HFFc6 (cell line): ENCODE measurements at places on chromosomes 2 and 18. TPM values are rescaled to one million over a fixed set of nuclear protein-coding genes. Genes with fewer than 3 reads are reported as not detected.

DNA sequence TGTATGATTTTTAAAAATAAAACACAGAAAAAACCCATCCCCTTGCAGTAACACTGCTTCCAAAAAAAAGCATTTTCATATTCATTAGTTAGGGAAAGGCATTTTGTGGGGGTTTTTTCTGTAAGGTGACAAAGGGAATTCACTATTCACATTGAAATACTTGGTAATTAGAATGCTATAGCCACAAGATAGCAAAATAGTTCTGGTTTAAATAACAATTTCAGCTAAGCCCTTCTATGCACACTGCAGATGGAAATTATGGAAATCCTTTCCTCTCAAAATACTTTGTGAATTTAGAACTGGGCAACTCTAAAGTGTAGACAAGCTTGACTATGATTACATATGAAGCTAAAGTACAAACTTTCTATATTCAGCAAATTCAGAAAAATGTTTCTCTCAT is 102.1 kb upstream of the CHRNA1 start:
- DNase-seq, result no peak

- DNase-seq, result no peak
Measured at GRCh38 chr18:57075716-57076400, 71.0 kb upstream of the BOD1L2 start.

DNA sequence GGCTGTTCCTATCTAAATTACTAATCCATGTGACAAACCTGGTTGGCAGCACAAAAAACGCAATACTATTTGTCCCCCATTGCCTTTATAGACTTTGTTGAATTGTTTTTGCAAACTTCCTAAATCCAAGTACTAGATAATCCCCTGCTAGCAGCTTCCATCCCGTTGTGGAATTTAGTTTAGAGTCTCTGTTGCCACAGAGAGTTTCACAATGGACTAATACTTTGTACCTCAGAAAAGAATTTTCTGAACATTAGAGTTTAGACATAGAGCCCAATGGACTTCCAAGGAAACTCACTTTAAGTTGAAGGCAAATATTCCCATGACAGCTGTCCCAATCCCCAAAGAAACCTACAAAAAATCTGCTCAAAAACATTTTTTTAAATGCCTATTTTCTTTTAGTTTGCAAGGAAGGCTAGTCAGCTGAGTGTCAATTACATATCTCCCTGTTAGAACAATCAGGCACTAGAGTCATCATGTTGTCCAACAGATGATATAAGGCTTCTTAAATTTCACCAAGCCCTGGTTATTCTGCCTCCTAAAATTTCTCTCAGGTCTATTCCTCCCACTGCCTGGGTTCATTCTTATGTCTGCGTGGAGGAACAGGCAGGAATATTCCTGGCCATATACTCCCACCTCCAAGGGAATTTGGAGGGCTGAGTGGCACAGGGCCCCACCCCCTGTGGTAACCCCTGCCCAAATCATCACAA is 27.2 kb downstream of the RNF152 start:
- DNase-seq, result peak; percentile 6

- no peak for DNase-seq
Measured at GRCh38 chr18:63090334-63090733, 229.2 kb downstream of the BCL2 start.

DNA sequence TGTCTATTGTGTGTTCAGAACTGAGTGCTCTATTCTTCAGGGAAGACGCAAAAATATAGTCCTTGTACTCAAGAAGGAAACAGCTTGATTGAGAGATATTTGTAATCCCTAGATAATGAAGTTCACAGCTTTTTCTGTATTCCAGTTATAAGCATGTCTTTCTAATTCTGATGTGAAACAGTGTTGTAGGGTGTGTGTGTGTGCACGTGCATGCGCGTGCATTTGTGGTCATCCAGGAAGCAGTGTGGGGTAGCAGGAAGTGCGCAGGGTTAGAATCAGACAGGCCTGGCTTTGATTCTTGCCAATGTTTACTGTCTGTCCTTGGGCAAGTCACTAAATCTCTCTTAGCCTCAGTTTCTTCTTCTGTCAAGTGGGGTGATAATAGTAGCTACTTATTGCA is 87.9 kb downstream of the NPAS2 start:
- no peak for DNase-seq

GRCh38 chr18:79458917-79459803 is 63.4 kb downstream of the NFATC1 start:
- DNase-seq, result no peak

GRCh38 chr2:200156166-200156835 is 150.2 kb upstream of the SPATS2L start:
- peak; percentile 72 for DNase-seq

DNA sequence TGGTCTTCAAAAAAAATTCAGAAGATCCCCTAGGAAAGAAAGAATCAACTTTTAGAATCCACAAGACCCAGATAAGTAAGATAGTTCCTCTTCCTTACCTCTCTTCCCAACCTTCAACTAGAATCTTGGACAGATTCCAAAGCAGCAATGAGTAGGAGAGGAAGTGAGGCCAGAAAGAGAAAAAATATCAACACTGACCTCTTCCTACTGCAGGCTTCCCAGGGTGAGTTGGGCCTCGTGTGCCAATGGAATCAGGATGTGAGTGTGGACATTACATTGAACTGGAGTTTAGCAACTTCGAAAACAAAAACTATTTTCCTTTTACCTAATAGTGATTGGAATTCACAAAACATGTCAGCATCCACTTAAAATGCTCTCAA is 102.5 kb upstream of the PIEZO2 start:
- no peak for DNase-seq

DNA sequence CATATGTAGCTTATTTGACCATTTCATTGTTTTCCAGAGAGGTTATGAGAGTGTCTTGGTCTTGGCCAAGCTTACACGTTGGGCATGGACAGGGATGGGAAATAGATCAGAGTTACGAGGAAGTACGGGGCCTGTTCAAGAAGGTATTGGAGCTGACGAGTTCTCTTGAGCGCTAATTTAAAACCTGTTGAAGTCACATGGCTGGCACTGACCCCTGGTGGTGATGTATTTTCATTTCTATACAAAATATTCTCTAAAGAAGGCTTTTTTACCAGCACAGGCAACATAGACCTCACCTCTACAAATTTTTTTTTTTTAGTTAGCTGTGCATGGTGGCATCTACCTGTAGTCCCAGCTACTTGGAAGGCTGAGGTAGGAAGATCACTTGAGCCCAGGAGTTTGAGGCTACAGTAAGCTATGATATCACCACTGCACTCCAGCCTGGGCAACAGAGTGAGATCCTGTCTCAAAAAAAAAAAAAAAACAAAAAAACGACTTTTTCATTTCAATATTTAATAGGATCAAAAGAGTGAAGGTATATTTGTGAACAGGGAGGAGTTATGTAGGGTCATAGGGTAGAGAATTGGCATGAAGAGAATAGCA is 19.6 kb downstream of the UGP2 start:
- peak; percentile 30 for DNase-seq

GRCh38 chr2:199019898-199020507 is 437.7 kb downstream of the SATB2 start:
- DNase-seq, result peak; percentile 20

HOXD9 gene
- total RNA-seq, result 2.1 and 3.2 TPM in 2 replicates
